Left cardiac atrium (tissue), 4 donors: ENCODE measurements at places on chromosomes 16 and 17. TPM values are rescaled to one million over a fixed set of nuclear protein-coding genes. Genes with fewer than 3 reads are reported as not detected.

DNA sequence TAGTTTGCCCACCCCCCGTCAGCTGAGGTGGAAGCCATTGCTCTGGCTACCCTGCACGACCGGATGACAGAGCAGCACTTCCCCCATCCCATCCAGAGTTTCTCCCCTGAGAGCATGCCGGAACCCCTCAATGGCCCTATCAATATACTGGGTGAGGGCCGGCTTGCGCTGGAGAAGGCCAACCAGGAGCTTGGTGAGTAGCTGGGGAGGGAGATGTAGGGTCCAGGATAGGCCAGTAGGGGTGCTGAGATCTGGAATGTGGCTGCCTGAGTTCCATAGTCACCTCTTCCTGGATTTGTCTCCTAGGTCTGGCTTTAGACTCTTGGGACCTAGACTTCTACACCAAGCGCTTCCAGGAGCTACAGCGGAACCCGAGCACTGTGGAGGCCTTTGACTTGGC, 6.4 kb downstream of the PFAS start:
- no peak for DNase-seq

Gene ASPHD1
- total RNA-seq, result 1.0 TPM

DNA sequence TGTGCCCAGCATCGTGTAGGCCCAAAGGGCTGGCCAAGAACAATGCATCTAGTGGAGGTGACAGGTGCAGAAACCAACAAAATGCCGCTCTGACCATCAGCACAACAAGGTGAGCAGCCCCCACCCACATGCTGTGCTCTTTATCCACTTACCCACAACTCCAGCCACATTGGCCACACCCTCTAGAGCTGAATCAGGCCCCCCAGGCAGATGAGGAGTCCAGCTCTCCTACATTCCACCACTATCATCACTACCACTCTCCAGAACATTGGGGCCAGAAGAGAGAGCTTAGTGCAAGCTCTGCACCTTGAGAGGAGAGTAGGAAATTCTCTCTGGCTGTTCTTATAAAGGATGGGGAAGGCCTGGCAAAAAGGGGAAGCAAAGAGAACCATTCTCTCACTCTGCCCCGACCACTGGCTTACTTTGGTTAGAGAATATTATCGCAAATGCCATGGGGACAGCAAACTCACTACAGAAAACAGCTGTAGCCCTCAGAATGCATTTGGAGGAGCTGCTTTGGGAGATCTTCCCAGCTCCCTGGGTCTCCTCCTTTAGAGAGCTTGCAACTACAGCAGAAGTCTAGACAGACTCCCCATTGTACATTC, 75.0 kb downstream of the TMEM132E start:
- DNase-seq, result no peak

DNA sequence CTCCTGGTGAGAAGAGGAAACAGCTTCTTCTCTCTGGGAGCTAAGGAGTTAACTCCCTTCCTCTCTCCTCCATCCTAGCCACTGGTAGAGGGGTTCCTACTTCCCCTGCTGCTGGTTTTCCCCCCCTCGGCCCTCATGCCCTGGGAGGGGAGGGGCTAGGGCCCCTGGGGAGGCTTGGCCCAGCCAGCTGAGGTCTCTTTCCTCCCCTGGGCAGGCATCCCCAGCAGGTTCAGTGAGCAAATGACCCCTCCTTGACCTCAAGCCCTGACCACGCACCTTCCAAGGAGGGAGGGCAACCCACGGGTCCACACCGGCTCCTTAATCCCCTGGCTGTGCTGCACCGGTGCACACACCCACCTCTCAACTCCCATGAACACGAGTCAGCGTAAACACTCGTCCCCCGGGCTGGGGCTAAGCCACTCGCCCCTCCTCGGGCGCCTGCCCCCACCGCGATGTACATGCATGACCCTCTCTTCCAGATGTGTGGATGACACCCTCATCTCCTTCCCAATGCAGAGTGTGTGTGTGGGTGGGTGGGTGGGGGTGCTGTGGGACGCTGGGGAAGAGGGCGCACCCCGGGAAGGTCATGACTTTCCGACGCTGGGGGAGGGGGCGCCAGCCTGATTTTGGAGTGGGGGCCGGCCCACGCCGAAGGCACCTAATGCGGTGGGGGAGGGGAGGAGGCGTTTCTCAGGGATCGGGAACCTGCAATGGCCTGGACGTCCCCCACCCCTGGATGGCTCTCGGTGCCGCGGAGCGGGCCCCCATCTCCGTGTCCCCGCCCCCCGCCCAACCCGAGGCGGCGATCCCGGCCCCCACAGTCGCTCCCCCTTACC, 33.7 kb downstream of the SRCIN1 start:
- DNase-seq, result no peak

Gene SLC6A4
- total RNA-seq, result 0.12 TPM

DNA sequence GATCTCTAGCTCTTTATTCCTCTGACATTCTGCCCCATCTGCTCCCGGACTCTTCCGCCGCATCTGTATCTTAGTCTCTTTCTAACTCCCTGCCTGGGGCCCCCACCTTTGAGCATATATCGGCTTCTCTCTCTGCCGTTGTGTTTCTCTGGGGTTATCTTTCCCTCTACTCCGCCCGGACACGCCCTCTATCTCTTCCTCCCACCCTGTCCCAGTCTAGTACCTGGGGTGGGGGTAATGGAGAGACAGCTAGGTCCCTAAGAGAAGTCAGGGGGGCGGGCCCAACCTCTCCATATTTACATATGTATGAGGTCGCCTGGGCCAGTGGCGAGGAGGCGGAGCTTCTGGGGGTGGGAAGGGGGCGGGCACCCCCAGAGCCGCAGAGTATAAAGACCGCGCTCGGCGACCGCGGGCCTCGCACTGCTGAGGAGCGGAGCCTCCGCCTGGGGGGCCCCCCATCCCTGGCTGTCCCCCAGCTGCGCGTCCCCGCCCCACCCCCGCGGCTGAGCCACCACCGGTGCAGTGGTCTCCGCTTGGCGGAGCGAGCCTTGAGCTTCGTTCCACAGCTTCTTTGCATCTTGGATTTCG, at the start of gene ATP1B2:
ATP1B2 (plus strand) TSS at position 418 of the 588 bp plus-strand sequence. CDS start 593 bp downstream, outside the sequence.
- DNase-seq, result peak; percentile 83

DNA sequence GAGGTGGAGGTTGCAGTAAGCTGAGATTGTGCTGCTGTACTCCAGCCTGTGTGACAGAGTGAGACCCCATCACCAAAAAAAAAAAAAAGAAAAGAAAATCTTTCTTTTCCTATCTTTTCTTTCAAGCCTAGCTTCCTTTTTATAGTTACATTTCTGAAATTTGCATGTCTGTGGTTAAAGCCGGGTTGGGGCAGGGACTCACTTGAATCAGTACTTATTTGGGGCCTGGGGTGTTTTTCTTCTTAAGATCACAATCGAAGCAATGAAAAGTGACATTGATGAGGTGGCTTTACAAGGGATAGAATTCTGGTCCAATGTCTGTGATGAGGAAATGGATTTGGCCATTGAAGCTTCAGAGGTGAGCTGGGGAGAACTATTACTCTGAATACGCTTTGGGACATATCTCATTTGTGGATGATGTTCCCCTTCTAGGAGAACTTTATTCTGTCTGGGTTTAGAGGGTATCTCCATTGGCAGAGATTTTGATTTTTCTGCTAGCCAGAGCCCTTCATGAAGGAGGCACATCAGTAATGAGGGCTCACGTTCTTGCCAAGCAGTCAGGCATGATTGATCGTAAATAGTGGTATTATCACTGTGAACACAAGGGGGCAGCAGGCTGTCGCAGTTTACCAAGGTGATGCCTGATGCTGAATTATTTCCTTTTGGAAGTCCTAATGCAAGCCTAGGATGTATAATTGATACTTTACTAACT, 14.3 kb downstream of the KPNB1 start:
- no peak for DNase-seq

Gene MYH2
- not detected for total RNA-seq
